Karpas-422 (cell line): ENCODE measurements at places on chromosomes 6 and 20. TPM values are rescaled to one million over a fixed set of nuclear protein-coding genes. Genes with fewer than 3 reads are reported as not detected.

Gene OR2H1
- not detected in 2 replicates for total RNA-seq

Gene PERP
- total RNA-seq, result not detected in 2 replicates

Gene EYS
- not detected in 2 replicates for total RNA-seq

Gene SOX18
- total RNA-seq, result not detected in 2 replicates

Gene CFAP61
- total RNA-seq, result 0.19 TPM in 1 of 2 replicates, not detected in the other

Gene TFAP2C
- not detected in 2 replicates for total RNA-seq

Gene TNXB
- 0.22 and 2.1 TPM in 2 replicates for total RNA-seq

Gene COL9A1
- not detected in 2 replicates for total RNA-seq

Gene ENPP1
- 1.1 TPM in 1 of 2 replicates, not detected in the other for total RNA-seq

Gene HMGCLL1
- not detected in 2 replicates for total RNA-seq

DNA sequence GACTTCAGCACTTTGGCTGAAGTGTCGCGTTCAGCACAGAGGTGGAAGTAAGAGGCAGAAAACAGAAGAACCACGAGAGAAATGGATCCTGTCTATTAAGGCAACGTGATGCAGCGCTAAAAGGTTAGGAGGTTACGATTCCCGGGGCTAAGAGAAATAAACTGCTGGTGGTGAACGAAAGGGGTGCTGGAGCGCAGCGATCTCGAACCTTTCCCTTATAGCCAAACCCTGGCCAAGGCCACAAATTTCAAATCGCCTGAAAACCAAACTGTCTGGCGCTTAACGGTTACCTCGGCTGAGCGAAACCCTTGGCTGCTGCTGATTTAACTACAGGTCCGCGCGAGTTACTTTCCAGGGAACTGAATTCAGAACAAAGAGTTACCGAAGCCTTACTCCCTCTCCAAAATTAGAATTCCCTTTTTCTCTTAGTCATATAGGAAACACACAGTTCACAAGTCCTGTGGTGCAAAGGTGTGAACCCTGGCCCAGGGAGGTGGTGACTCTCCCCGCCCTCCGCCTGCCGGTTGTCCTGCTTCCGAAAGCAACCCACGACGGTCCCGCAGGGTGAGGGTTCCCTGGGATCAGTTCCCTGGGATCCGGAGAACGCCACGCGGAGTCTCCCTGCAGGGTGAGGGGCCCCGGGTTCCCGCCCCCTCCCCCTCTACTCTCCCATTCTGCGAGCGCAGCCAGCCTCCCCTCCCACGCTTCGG lies 1.3 kb upstream of the SLC35D3 start:
- DNase-seq, result no peak

GRCh38 chr20:50194422-50194830 lies 3.8 kb downstream of the CEBPB start:
- DNase-seq, result no peak

GRCh38 chr20:43900121-43900466 lies 14.6 kb upstream of the TOX2 start:
- DNase-seq, result no peak

- no peak for DNase-seq
Measured at GRCh38 chr6:100999034-100999597, 118.0 kb upstream of the ASCC3 start.

- no peak for DNase-seq
Measured at GRCh38 chr6:6639572-6639971, 51.1 kb downstream of the LY86 start.

DNA sequence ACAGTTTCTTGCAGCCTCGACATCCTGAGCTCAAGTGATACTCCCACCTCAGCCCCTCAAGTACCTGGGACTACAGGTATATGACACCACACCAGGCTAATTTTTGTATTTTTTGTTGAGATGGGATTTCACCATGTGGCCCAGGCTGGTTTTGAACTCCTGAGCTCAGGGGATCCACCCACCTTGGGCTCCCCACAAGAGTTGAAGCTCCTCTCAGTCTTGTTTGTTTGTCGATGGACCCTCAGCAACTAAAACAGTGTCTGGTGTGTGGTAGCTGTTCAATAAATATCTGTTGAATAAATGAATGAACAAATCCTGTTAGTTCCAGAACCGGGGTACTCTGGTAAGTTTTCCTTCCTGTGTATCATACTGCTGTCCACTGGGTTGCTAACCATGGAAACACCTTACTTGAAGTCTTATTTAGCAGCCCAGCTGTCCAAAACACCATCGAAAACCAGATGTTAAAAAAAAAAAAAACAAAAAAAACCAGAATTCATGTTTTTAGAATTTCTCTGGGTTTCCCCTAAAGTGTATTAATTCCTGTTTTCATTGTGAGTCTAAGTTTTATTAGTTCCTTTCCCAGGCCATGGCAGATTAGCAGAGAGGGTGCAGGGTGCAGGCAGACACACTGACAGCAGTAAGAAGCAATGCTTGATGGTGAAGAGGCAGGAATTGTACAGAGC lies 7.8 kb upstream of the EZR start:
- DNase-seq, result no peak

- DNase-seq, result no peak
Measured at GRCh38 chr20:36205026-36205425, 31.3 kb upstream of the AAR2 start.

DNA sequence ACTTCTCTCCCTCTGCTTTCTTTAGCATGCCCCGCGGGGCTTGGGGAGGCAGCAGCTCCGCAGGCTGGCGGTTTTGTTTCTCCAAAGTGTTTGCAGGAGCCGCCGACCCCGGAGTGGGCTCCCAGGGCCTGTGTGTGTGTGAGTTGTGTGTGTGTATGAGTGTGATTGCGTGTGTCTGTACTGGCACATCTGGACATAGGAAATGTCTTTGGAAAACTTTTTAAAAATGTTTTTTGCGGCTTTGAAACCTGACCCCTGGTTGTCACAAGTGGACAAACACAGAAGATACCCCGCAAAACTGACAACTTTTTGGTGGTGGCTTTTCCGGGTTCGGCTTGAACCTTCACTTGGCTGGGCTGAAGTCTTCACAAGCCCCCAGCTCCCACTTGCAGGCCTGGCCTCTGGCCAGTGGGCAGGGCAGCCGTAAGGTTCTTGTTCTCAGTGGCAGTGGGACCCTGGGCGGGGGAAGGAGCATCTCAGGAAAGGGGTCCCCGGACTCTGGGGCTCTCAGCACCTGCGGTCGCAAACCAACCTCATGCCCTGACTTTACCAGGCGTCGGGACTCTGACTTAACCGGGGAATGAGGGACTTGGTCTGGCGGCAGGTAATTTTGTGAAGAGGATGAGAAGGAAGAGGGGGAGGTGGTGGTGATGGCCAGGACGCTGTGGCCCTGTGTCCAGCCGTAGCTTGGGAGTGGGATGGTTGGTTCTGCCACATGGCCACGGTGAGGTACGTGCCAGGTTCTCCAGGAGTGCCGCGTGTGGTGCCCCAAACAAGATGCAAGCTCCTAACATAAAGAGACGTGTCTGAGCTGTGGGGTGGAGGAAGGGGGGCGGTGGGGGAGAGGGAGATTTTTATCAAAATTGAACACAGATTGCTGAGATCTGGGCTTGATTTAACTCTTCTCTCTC lies 619 bp downstream of the DAAM2 start:
- DNase-seq, result no peak

DNA sequence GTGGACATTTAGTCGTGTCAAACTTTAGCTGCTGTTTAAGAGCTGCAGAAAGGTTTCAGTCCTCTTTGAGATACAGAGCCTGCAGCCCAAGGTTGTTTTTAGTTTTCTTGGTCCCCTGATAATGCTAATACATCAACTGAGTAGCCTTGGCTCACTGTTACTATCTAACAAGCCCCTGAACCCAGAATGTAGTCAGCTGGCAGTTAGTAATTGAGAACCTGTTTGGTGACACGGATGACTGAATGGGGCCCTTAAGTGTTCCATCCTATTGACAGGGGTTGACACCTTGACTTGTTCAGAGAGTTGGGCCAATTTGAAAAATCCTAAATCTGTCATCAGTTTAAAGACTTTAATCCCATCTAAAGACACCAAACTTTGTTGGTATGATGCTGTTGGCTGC lies 2.8 kb downstream of the RTN4IP1 start:
- peak; percentile 75 for DNase-seq

DNA sequence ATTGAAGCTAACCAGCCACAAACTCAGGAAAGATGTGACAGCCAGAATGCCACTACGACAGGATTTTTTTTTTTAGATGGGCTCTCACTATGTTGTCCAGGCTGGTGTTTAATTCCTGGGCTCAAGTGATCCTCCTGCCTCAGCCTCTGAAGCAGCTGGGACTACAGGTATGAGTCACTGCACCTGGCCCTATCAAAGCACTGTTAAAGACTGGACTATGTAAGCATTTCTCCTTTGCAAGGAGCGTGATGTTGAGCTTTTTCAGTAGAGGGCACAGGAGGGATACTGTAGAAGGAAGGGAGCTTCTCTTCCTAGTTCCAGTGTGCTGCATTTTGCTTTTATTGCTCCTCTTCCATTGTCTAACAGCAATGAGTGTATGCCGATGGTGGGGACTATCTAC lies 35.8 kb downstream of the ZBTB9 start:
- DNase-seq, result no peak

- no peak for DNase-seq
Measured at GRCh38 chr6:169849396-169849795, 98.0 kb downstream of the ERMARD start.

GRCh38 chr6:14283600-14284235 lies 166.1 kb downstream of the CD83 start:
- DNase-seq, result no peak

DNA sequence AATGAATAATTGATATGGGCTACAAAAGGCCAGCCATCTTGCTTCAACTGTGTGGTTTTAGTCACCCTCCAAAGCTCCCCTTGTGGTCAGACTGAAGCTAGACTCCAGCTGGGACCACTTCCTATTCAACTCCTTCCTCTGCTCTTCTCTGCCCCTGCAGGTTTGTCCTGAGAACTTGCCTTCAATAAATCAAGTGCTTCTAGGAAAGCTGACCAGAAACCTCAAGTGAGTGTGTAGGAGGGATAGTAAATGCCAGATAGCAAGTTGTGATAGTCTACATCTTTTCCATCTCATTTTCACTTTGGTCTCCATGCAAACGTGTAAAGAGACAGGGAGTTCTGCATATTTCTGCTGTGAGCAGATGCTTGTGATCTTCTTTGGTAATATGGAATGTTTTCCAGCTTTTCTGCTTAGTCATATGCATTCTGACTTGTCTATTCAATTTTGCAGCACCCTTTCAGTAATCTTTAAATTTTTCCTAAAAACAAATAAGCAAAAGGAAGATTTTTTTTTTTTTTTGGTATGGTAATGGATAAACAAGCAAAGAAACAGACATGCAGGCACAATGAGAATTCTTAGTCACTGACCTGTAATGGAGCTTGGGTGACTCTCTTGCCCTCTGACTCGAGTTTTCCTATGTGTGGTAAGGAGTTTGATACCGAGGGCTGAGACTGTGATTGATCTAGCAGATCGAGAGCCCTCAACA lies 201.3 kb upstream of the BTBD3 start:
- DNase-seq, result no peak

GRCh38 chr6:57432919-57433684 lies 115.7 kb downstream of the PRIM2 start:
- DNase-seq, result peak; percentile 74

GRCh38 chr6:125974214-125974866 lies 12.0 kb upstream of the TRMT11 start:
- DNase-seq, result peak; percentile 87

DNA sequence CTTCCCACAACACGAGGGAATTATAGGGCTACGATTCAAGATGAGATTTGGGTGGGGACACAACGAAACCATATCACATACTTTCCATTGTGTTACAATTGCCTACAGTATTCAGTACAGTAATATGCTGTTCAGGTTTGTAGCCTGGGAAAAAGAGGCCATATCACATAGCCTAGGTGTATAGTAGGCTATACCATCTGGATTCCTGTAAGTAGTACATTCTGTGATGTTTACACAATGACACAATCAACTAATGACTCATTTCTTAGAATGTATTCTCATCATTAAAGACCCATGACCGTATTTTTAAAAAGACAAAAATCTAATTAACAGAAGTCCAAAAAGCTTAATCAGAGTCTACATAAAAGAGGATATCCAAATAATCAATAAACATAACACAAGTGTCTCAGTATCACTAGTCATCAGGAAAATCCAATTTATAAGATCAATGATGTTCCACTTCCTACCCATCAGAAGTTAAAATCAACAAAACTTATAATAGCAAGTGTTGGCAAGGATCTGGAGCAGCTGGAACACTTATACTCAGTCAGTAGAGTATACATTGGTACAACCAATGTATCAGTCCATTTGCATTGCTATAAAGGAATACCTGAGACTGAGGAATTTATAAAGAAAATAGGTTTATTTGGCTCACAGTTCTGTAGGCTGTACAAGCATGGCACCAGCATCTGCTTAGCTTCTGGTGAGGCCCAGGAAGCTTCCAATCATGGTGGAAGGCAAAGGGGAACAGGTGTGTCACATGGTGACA lies 215.9 kb downstream of the CLVS2 start:
- DNase-seq, result no peak

GRCh38 chr6:138225953-138226352 lies 7.7 kb upstream of the PBOV1 start:
- no peak for DNase-seq

- DNase-seq, result no peak
Measured at GRCh38 chr6:144493035-144493910, 208.1 kb downstream of the UTRN start.

- no peak for DNase-seq
Measured at GRCh38 chr6:20652299-20653084, 118.2 kb downstream of the CDKAL1 start.

- DNase-seq, result no peak
Measured at GRCh38 chr6:167654389-167654788, 172.3 kb upstream of the AFDN start.

- DNase-seq, result no peak
Measured at GRCh38 chr6:100461278-100461916, 3.3 kb downstream of the SIM1 start.

GRCh38 chr6:75206576-75207342 lies 906 bp upstream of the COL12A1 start:
- DNase-seq, result no peak

- peak; percentile 85 for DNase-seq
Measured at GRCh38 chr6:113809826-113810225, 47.3 kb upstream of the MARCKS start.

DNA sequence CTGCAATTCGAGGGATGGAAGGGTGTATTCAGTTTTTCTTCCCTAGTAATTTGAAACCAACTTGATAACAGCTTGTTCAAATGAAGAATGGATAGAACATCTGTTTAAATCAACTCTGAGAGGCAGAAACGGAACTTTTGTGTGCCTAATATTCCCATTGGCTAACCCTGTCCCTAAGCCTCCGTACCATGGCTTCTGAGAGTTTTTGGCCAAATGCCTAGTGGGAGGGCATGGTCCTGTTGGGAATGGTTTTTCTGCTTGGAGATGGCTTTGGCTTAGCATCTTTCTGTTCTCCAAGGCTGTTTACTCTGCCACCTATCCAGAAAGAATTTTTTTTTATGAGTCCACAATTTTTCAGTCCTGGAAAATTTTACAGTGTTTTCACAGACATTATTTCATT lies 126.7 kb upstream of the MLIP start:
- DNase-seq, result no peak

DNA sequence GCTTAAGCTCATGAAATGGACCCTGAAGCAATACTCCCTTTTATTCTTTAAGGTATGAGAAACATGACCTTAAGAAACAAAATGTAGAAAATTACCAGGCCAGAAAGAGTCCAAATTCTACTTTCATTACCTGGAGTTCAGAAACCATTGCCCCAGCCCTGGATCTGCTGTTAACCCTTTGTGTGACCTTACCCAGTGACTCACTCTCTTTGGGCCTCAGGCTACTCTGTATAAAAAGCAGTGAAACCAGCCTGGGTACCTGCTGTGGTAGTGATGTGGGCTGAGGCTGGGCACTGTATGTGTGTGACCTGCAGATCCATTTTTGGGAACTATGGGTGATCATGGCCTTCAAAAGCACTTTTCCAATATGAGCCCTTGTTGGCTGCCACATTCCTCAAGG lies 47.2 kb downstream of the SLC9A8 start:
- no peak for DNase-seq

GRCh38 chr6:146601352-146601751 lies 2.6 kb downstream of the ADGB start:
- no peak for DNase-seq

GRCh38 chr6:5214570-5215052 lies 46.1 kb downstream of the LYRM4 start:
- peak; percentile 76 for DNase-seq
